Fibroblast of the aortic adventitia (primary cell): ENCODE measurements at places on chromosomes 4 and X. TPM values are rescaled to one million over a fixed set of nuclear protein-coding genes. Genes with fewer than 3 reads are reported as not detected.

GRCh38 chrX:24030597-24030996, 3.6 kb upstream of the KLHL15 start:
- no peak for DNase-seq

- DNase-seq = no peak
Observed at GRCh38 chr4:135464311-135464710, 1262.7 kb upstream of the PABPC4L start.

DNA sequence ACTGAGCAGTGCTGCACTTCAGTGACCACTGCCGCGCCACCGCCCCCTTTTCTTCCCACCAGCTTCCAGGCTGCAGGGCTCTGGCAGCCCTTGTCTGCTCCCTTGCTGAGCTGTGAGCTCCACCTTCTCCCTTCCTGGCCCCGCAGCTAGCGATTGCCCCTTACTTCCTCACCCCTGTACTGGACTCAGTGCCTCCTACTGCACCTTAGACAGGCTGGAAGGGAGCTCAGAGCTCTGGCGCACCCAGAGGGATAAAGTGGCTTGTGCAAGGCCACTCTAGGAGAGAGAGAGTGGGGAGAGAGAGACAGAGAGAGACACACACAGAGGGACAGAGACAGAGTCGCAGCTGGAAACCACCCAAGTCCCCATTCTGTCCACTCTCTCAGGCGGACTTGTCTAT, 6.0 kb downstream of the RASL11B start:
- no peak for DNase-seq

GRCh38 chrX:31098079-31098478, 26.2 kb upstream of the FTHL17 start:
- no peak for DNase-seq

GRCh38 chr4:141654098-141654497, 17.7 kb downstream of the IL15 start:
- DNase-seq = peak; percentile 89

PPEF2 gene
- total RNA-seq = not detected in 2 replicates

GRCh38 chr4:180394312-180394711, 1848.9 kb upstream of the TENM3 start:
- no peak for DNase-seq

GRCh38 chr4:181030961-181031360, 1212.2 kb upstream of the TENM3 start:
- peak; percentile 91 for DNase-seq

DNA sequence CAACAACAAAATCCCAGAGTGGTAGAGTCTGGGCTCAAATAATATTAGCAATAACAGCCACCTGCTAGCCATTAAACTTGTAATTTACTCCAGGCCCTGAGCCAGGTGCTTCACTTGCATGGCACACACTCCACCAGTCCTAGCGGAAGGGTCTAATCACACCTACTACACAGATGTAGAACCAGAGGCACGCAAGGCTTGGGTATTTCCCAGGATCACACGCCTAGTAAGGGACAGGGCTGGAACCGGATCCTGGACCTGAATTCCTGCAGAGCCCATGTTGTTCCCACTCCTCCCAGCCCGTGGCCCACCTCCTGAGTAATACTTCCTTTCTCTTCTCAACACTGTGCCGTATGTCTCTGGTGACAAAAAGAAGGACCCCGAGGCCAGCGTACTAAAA, 5.7 kb downstream of the MAGEA1 start:
- DNase-seq = no peak

- DNase-seq = no peak
Observed at GRCh38 chr4:73692701-73693100, 47.7 kb upstream of the CXCL8 start.

JADE1 gene
- total RNA-seq = 20.0 and 25.8 TPM in 2 replicates

GRCh38 chr4:7214359-7214758, 22.0 kb downstream of the SORCS2 start:
- no peak for DNase-seq

GRCh38 chrX:33817266-33817665, 314.8 kb downstream of the FAM47A start:
- DNase-seq = no peak

DNA sequence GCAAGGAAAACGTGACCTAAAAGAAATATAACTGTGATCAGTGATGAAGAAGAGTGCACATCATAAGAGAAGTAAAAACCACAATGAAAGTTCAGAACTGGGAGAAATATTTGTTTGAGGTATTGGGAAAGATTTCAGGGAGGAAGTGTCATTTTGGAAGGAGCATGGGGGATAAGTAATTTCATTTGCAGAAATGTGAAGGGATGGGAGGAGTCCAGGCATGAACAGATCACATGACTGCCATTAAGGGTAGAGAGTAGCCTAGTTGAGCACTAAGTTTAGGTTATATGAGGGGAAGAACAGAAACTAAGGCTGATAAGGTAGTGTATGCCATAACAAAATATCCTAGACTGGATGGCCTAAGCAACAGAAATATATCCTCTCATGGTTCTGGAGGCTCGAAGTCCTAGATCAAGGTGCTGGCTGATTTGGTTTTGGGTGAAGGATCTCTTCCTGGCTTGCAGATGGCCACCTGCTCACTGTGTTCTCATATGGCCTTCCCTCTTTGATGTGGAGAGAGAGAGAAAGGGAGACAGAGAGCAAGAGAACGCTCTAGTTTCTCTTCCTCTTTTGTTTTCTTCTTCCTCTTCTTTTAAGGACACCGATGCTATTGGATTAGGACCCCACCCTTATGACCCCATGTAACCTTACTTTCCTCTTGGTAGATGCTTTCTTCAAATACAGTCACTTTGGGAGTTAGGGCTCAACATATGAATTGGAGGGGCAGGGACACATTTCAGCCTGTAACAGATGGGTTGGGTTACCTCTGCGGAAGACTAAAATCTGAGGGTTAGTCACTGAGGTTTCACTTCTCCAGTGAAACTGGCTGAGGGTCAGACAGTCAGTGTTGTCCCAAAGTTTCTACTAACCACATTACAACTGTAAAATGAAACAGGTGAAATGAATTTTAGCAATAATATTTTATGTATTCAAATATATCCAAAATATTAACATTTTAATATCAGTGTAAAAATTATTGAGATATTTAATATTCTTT, 77.9 kb downstream of the EGF start:
- DNase-seq = no peak

VSIG1 gene
- 0.09 TPM in 1 of 2 replicates, not detected in the other for total RNA-seq

DNA sequence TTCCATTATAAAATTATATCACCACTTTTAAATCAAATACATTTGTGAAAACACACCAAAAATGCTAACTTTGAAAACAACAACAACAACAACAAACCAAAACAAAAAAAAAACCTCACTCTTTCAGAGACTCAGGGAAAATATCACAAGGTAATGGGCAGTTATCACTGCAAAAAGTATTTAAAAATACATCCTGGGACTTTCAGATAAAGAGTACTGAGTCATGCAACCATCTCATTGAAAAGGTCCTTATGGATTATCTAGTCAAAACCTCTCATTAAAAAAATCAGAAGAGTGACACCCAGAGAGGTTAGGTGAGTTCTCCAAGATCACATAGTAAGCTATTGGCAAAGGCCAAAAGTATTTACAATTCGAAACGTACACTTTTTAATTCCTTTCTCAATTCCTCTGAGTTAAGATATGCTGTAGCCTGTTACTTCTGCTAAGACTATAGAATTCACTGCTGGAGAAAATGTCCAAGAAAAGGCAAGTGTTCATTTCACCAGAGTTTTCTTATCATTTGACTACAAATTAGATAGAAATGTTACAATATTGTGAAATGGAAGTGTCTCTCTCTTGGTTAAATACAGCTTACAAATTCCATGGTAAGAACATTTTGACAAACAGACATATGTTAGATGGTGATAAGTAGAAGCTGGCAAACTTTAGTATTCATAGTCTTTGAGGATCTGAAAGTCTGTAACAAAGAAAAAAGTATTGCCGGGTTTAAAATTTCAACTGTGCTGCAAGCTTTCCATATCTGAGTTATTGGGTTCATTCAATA, 9.3 kb downstream of the STX18 start:
- no peak for DNase-seq
